Activated naive CD4-positive, alpha-beta T cell treated with anti-CD3 and anti-CD28 coated beads, Interleukin-2, amount 50 U/mL, for 16 hours (primary cell): ENCODE measurements at places on chromosomes 2 and 18.

GRCh38 chr18:43155842-43156241 lies 40.4 kb upstream of the RIT2 start:
- no peak for DNase-seq

GRCh38 chr2:107334306-107334705 lies 448.3 kb upstream of the ST6GAL2 start:
- DNase-seq, result no peak

- peak; percentile 2 for DNase-seq
Observed at GRCh38 chr2:240422658-240423329, 12.7 kb upstream of the GPC1 start.

DNA sequence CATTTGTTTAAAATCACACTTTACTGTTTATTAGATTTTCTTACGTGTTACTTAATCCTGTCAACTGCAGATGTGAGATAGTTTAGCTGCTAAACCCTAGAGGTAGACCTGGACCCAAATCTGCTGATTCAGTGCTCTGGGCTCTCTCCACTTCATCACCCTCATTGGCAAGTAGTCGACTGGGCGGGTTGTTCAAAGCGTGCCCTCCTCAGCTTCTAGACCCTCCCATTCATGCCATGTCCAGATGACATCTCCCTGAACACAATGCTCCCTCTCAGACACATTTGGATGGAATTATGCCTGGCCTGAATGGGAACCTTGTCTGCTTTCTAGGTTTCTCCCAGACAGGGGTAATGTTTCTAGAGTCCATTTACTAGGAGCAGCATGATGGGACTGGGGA lies 43.7 kb downstream of the RPIA start:
- no peak for DNase-seq

- no peak for DNase-seq
Observed at GRCh38 chr18:49052891-49053644, 102.3 kb upstream of the SMAD7 start.

DNA sequence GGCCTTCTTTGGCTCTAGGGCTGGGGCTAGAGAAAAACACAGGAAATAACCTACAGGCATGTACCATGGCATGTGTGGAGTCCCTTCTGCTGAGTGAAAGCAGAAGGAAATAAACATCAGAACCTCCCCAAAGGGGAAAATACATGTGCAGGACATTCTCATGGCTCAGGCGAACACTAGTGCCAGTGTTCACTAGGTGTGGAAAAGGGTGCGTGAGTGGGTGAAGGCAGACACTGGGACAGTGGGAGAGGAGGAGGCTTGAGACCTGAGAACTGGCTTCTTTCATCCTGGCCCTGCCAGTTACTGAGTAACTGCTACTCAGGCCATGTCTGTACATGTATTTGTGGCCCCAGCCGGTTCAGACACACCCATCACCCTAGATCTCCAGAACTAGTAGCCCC lies 268.2 kb downstream of the PRKCE start:
- no peak for DNase-seq

GRCh38 chr2:240500561-240501423 lies 57.0 kb downstream of the ANKMY1 start:
- no peak for DNase-seq

- DNase-seq, result no peak
Observed at GRCh38 chr18:53402670-53403069, 821.8 kb downstream of the MBD2 start.

DNA sequence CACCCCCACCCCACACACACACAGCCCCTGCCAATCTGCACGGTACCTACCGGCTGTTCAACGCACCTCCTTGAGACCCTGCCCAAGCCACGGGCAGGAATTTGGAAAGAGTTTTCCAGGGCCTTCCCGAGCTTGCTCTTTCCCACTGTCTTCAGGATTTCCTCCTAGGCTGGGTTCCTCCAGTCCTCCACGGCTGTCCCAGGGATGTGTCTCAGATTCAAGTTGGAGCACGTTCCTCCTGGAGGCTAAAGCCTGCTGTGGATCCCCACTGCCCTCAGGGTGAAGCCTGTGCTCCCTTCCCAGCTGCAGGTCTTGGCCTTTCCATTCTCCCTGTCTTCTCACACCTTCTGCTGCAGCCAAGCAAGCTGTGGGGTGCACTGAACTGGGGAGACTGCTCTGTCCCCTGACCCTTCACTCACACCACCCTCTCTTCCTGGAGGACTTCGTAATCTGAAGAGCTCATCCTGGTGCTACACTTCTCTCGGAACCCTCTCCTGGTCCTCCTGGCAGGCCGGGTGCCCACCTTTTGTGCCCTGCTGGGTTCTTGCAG lies 54.9 kb upstream of the HS6ST1 start:
- DNase-seq, result no peak

DNA sequence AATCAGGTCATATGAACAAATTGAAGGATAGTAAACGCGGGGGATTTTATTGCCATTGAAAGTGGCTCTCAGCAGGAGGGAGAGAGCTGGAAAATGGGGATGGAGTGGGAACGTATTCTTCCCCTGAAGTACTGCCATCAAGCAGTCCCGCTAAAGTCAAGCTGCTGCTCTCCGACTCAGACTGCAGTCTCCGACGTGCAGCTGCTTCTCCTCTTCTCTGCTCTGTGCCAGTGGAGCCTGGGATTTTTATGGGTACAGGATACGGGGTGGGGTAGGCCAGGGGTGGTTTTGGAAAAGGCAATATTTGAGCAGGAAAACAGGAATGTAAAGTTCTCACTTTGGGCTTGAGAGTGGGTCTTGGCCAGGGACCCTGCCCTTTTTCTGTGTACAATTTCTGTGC lies 33.0 kb downstream of the KCTD18 start:
- DNase-seq, result no peak

DNA sequence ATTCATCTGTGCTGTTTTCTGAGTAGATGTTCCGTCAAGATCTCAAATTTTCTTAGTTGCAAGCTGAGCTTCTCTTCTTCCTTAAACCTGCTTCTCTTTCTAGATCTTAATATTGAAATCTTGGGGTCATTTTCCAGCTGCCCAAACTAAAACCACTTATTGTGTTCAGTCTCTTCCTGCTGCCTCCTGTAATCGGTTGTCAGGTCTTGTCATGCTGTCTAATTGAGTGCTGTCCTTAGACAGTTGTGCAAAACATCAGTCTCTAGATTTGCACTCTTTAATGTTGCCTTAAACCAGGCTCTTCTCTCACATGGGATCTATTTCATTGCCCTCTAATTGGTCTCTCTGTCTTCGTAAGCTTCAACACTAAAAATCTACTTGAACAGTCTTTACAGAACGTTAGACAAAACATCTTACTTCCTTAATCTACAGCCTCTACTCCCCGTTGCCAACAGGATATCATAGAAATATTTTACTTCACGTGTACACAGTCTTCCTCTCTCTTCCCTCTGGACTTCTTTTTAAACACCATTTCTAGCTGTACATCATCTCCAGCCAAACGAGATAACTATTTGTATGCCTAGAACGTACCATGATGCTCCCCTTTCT lies 34.9 kb downstream of the GPD2 start:
- no peak for DNase-seq

GRCh38 chr18:48749768-48750167 lies 201.0 kb downstream of the SMAD7 start:
- no peak for DNase-seq

- DNase-seq, result peak; percentile 45
Observed at GRCh38 chr2:172084645-172085459, 455 bp upstream of the DLX1 start.

- DNase-seq, result no peak
Observed at GRCh38 chr2:105112345-105112744, 74.5 kb downstream of the MRPS9 start.

- DNase-seq, result no peak
Observed at GRCh38 chr2:67985586-67985985, 77.2 kb downstream of the C1D start.
